Lower lobe of right lung (tissue), 2 donors: ENCODE measurements at places on chromosomes 2 and 18. TPM values are rescaled to one million over a fixed set of nuclear protein-coding genes. Genes with fewer than 3 reads are reported as not detected.

GRCh38 chr2:217477583-217477982 is 525.2 kb downstream of the TNS1 start:
- H3K36me3 ChIP-seq = no peaks in the 10 kb centered on the region
- no peak for DNase-seq
- no peak overlapping the region for H3K27ac ChIP-seq
- no peaks in the 10 kb centered on the region for H3K4me1 ChIP-seq
- no peaks in the 10 kb centered on the region for H3K27me3 ChIP-seq

- H3K4me1 ChIP-seq = peaks cover 6% of the 10 kb centered on the region
- no peak for DNase-seq
- no peaks in the 10 kb centered on the region for H3K27me3 ChIP-seq
- H3K27ac ChIP-seq = no peak overlapping the region
- no peaks in the 10 kb centered on the region for H3K36me3 ChIP-seq
Measured at GRCh38 chr2:63736354-63736753, 105.3 kb upstream of the UGP2 start.

DNA sequence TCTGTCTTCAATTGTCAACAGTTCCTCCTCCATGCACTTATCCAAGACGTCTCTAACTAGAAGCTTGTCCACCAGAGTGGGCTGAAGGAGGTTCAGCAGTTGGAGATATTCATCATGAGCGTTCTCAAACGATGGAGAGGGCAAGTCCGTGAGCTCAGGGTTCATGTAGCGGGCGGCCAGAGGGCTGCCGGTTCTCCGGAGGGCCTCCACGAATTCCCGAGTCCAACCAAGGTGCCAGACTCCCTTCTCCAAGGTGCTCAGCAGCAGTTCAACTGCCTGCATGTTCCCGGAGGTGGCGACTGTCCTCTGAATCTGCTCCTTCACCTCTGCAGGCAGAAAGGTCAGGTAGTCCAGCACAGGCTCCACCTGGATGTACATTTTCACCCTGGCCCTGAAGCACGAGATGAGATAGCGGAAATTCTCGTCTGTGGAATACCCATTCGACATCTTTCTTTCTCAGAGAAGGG is 590 bp downstream of the IFIH1 start:
- DNase-seq = peak; percentile 52
- H3K4me1 ChIP-seq = peaks cover 51% of the 10 kb centered on the region
- H3K27ac ChIP-seq = peak overlapping the region; percentile 97
- H3K4me3 ChIP-seq = peak overlapping the region; percentile 77
- no peaks in the 10 kb centered on the region for H3K36me3 ChIP-seq

DNA sequence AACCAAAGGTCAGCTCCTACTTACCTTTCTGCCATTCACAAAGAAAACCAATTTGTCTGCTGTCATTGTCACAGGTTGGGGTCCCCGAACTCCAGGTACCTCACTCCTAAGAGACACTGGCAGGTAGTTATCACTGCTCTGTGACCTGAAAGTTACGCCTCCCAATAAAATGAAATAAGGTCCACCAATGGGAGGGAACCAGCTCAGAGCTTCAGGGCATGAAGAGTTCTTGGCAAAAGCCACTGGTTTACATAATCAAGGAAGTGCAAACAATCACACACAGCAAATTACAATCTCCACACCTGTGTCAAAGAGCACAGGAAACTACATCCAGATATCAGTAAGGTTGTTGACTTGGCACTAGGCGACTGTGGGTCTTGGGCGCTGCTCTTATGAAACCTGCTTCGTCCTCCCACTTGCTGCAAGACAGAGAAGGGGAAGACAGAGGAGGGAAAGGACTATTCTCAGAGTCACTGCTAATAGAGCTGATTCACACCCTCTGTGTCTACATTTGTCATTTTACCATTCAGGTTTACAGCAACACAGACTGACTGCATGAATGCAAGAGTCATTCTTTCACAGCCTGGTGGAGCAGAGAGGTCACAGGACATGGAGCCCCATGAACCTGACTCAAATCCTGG is at the start of gene XDH:
Gene XDH, minus strand, starts transcription at position 142 of the 641 bp plus-strand sequence. Its CDS starts 76 bp downstream, at position 66.
- H3K4me1 ChIP-seq = no peaks in the 10 kb centered on the region
- H3K4me3 ChIP-seq = no peak within 1 kb of the TSS
- no peaks in the 10 kb centered on the region for H3K27me3 ChIP-seq
- H3K36me3 ChIP-seq = no peaks in the 10 kb centered on the region
- no peak for DNase-seq
- no peak within 1 kb of the TSS for H3K27ac ChIP-seq

- H3K27ac ChIP-seq = no peak overlapping the region
- no peaks in the 10 kb centered on the region for H3K36me3 ChIP-seq
- H3K4me3 ChIP-seq = no peak overlapping the region
- DNase-seq = no peak
- no peaks in the 10 kb centered on the region for H3K27me3 ChIP-seq
- peaks cover 28% of the 10 kb centered on the region for H3K4me1 ChIP-seq
Measured at GRCh38 chr2:191215666-191216065, 29.5 kb upstream of the MYO1B start.

Gene CCNYL1
- total RNA-seq = 25.6 TPM

Gene NT5DC4
- total RNA-seq = 0.53 TPM

Gene RIT2
- total RNA-seq = not detected

DNA sequence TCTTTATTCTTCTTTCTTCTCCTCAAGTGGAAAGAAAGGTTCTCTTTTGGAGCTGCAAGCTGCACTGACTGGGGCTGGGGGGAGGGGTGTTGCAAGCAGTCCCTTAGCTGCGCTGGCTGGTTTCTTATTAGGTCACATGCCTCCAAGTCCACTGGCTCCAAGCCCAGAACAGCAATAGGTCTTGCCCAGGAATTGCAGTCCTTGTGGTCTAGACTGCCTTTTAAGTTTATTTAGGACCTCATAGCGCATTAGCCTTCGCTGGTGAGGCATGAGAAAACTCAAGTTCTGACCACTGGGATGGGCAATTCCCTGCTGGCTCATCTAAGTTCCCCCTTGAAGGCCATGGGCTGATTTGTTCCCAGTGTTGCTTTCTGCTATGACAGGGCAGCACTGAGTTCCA is 138.6 kb upstream of the SCN7A start:
- H3K27ac ChIP-seq = no peak overlapping the region
- H3K4me3 ChIP-seq = no peak overlapping the region
- H3K27me3 ChIP-seq = no peaks in the 10 kb centered on the region
- no peaks in the 10 kb centered on the region for H3K36me3 ChIP-seq
- no peak for DNase-seq
- no peaks in the 10 kb centered on the region for H3K4me1 ChIP-seq

Gene ASTL
- not detected for total RNA-seq

DNA sequence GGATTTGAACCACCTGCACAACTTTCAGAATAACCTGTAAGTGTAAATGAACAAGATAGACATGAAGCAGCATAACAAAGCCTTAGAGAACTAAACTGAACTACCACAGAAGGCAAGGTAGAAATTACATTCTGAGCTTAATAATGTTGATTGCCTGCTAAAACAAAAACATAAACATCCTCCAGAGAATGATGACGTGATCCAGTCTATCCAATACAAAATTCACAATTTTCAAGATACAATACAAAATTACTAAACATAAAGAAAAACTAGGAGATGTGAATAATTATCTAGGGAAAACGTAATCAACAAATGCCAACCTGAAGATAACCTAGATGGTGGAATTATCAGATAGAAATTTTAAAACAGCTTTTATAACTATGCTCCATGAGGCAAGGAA is 40.7 kb upstream of the EGR4 start:
- H3K36me3 ChIP-seq = no peaks in the 10 kb centered on the region
- no peak overlapping the region for H3K27ac ChIP-seq
- no peak for DNase-seq
- no peak overlapping the region for H3K4me3 ChIP-seq

Gene KLHL30
- 0.71 TPM for total RNA-seq

GRCh38 chr2:219405451-219405850 is 12.7 kb upstream of the DES start:
- H3K27me3 ChIP-seq = no peaks in the 10 kb centered on the region
- H3K36me3 ChIP-seq = no peaks in the 10 kb centered on the region
- no peak overlapping the region for H3K27ac ChIP-seq
- DNase-seq = no peak
- peaks cover 5% of the 10 kb centered on the region for H3K4me1 ChIP-seq

GRCh38 chr2:43358410-43359201 is 132.2 kb upstream of the ZFP36L2 start:
- H3K4me1 ChIP-seq = no peaks in the 10 kb centered on the region
- H3K36me3 ChIP-seq = no peaks in the 10 kb centered on the region
- H3K4me3 ChIP-seq = no peak overlapping the region
- no peaks in the 10 kb centered on the region for H3K27me3 ChIP-seq
- DNase-seq = no peak

- H3K4me1 ChIP-seq = peaks cover 30% of the 10 kb centered on the region
- H3K4me3 ChIP-seq = peak overlapping the region; percentile 96
- peak; percentile 61 for DNase-seq
- no peaks in the 10 kb centered on the region for H3K27me3 ChIP-seq
- H3K27ac ChIP-seq = peak overlapping the region; percentile 97
Measured at GRCh38 chr2:20650393-20650876, 463 bp downstream of the HS1BP3 start.

- no peak overlapping the region for H3K4me3 ChIP-seq
- no peaks in the 10 kb centered on the region for H3K4me1 ChIP-seq
- H3K27me3 ChIP-seq = no peaks in the 10 kb centered on the region
- H3K36me3 ChIP-seq = no peaks in the 10 kb centered on the region
- no peak for DNase-seq
Measured at GRCh38 chr2:27191070-27191829, 20.6 kb upstream of the ATRAID start.

DNA sequence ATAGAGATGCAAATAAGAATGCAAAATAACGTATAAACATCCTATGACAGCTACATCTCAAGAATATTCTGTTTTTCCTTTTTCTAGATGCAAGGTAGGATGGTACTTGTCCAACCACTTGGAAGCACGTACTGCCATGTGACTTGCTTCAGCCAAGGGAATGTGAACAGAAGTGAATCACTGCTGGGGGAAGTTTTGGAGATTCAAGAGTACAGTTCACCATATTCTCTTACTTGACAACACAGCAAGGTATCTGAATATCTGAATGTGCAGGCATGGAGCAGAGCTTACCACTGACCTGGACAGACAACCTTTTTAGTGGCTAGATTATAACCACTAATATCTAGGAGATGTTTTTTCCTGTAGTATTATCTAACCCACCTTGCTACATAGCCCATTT is 53.0 kb downstream of the TRIP12 start:
- H3K4me3 ChIP-seq = no peak overlapping the region
- DNase-seq = no peak
- no peak overlapping the region for H3K27ac ChIP-seq
- H3K36me3 ChIP-seq = peaks cover 16% of the 10 kb centered on the region

Gene ORC4
- 41.3 TPM for total RNA-seq

GRCh38 chr18:4807604-4808293 is 352.6 kb upstream of the DLGAP1 start:
- H3K27ac ChIP-seq = no peak overlapping the region
- DNase-seq = no peak
- H3K36me3 ChIP-seq = no peaks in the 10 kb centered on the region
- no peaks in the 10 kb centered on the region for H3K27me3 ChIP-seq
- no peak overlapping the region for H3K4me3 ChIP-seq

Gene C2orf15
- total RNA-seq = 1.5 TPM

DNA sequence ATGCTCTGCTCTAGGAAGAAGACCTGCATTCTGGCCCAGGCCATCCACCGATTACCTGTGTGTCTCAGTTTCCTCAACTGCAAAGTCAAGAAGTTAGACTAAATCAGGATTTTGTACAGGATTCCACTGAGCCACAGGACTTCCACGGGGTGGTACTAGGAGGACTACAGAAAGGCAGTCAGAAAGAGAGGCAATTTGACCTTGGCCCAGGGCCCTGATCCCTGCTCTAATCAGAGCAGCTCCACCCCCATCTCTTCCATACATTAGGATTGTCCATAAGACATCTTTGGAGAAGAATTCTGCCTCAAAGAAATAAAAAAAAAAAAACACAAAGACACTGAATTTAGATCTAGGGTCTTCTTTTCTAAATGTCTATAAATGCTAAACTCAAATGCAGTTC is 52.8 kb upstream of the TSPYL6 start:
- H3K4me3 ChIP-seq = no peak overlapping the region
- H3K4me1 ChIP-seq = no peaks in the 10 kb centered on the region
- H3K27ac ChIP-seq = no peak overlapping the region
- DNase-seq = no peak
- no peaks in the 10 kb centered on the region for H3K36me3 ChIP-seq
- no peaks in the 10 kb centered on the region for H3K27me3 ChIP-seq

DNA sequence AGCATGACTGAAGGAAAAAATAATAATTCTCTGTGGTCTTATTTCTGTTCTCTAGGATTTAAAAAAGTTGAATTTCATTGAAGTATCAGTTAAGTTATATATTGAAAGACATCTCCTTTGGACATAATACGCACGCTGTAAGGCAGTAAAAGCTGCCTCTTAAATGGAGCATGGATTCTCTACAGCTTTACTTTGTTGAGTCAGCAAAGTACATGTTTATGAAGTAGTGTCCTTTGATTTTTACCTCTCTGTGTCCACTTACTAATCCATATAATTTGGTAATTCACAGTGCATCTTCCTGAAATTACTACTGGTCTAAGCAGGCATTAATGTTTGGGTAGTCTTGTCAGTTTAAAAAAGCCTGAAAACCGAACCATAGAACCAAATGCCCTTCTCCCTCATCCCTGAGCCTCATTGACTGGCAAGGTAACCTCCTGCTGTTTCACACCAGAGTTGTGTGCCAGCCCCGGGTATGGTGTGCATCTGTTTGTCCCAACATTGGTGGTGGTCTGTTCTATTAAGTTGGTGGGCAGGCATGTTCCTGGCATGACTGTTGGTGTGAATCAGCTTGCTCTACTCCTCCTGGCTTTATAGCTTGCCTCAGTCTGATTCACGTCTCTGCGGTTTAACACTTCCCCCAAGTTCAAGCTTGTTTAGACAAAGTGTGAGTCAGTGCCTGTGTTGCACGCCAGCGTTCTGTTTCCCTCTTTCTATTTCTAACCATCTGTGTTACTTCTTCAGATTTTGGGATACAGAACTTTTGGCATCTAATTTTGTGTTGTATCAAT is 71.0 kb upstream of the ITM2C start:
- H3K27ac ChIP-seq = peak overlapping the region; percentile 20
- peak; percentile 57 for DNase-seq
- no peaks in the 10 kb centered on the region for H3K27me3 ChIP-seq
- no peak overlapping the region for H3K4me3 ChIP-seq

- H3K36me3 ChIP-seq = no peaks in the 10 kb centered on the region
- no peak overlapping the region for H3K27ac ChIP-seq
- no peak overlapping the region for H3K4me3 ChIP-seq
- no peaks in the 10 kb centered on the region for H3K27me3 ChIP-seq
- no peak for DNase-seq
Measured at GRCh38 chr2:238483656-238484055, 56.9 kb downstream of the ASB1 start.

DNA sequence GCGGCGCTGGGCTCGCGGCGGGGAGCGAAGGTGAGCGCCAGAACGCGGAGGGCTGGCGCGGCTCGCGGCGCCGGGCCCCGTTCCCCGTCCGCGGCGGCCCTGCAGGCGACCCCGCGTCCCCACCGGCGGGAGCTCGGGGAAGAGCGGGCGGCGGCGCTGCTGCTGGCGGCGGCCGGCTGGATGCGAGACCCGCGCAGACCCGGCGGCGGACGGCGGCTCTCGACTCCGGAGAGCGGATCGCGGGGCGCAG is 213 bp downstream of the DOK6 start:
- peak overlapping the region; percentile 58 for H3K4me3 ChIP-seq
- H3K27ac ChIP-seq = peak overlapping the region; percentile 56
- DNase-seq = no peak
- peaks cover 15% of the 10 kb centered on the region for H3K4me1 ChIP-seq

Gene UPP2
- not detected for total RNA-seq
